Spleen (tissue), 13 donors: ENCODE measurements at places on chromosomes 2 and 18. TPM values are rescaled to one million over a fixed set of nuclear protein-coding genes. Genes with fewer than 3 reads are reported as not detected.

DNA sequence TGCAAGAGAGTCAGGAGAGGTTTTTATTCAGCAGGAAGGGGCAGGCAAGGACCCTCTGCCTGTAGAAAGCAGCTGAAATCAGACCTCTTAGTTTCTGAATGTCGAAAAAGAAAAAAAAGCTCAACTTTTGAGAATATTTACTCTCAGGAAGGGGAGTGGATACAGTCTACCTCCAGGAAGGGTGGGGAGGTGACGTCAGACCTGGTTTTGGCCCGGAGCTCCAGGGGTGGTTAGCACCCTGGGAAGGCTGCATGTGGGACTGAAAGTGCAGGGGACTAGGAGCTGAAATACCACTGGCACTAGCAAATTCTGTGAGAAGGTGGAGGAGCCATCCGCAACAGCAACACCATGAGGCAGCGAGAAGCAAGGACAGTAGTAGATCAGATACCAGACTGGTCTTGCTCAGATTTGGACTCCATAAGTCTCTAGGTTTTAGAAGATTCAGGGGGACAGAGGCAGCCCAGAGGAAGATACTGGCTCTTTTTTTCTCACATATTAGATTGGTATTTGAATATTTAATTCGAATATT, 19.8 kb downstream of the MC2R start:
- no peaks in the 10 kb centered on the region for H3K4me1 ChIP-seq
- no peaks in the 10 kb centered on the region for H3K36me3 ChIP-seq
- no peak overlapping the region for H3K27ac ChIP-seq
- DNase-seq = no peak
- no peak overlapping the region for H3K4me3 ChIP-seq

PLEK gene
- 136 TPM for total RNA-seq

DNA sequence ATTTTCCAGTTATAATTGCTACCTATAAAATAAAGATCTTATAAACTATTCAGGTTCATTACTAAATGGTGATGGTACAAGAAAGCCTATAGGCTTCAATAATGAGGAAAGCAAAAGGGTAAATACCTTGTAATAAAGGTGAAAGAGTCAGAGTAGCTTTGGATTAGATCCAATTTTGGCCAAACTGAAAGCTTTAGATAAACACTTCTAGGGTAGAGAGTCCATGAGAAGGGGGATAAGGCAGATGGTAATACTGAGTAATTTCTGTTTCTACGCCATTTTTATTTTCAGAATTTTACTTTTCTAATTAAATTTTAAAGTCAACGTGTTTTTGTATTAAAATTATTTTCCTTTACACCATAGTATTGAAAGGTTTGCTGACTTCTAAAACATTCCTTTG, 9.4 kb downstream of the CASP8 start:
- H3K4me1 ChIP-seq = peaks cover 4% of the 10 kb centered on the region
- no peak overlapping the region for H3K4me3 ChIP-seq
- no peaks in the 10 kb centered on the region for H3K27me3 ChIP-seq
- DNase-seq = no peak
- no peak overlapping the region for H3K27ac ChIP-seq

- no peak overlapping the region for H3K4me3 ChIP-seq
- H3K27me3 ChIP-seq = peaks cover 26% of the 10 kb centered on the region
- H3K27ac ChIP-seq = no peak overlapping the region
- H3K36me3 ChIP-seq = no peaks in the 10 kb centered on the region
- no peak for DNase-seq
Observed at GRCh38 chr2:175403599-175404221, 222.2 kb upstream of the ATP5MC3 start.

- no peaks in the 10 kb centered on the region for H3K27me3 ChIP-seq
- H3K36me3 ChIP-seq = no peaks in the 10 kb centered on the region
- H3K4me1 ChIP-seq = no peaks in the 10 kb centered on the region
Observed at GRCh38 chr2:148298196-148298595, 277.3 kb downstream of the MBD5 start.

GTF2A1L gene
- 0.70 TPM for total RNA-seq

LYPD6 gene
- 1.0 TPM for total RNA-seq

GRCh38 chr2:161842736-161843433, 218.7 kb downstream of the SLC4A10 start:
- H3K4me1 ChIP-seq = no peaks in the 10 kb centered on the region
- no peaks in the 10 kb centered on the region for H3K27me3 ChIP-seq
- H3K36me3 ChIP-seq = no peaks in the 10 kb centered on the region
- DNase-seq = no peak

- no peak overlapping the region for H3K27ac ChIP-seq
- no peaks in the 10 kb centered on the region for H3K36me3 ChIP-seq
- peaks cover 15% of the 10 kb centered on the region for H3K4me1 ChIP-seq
- H3K4me3 ChIP-seq = no peak overlapping the region
Observed at GRCh38 chr2:49002750-49003149, 151.6 kb downstream of the FSHR start.

DNA sequence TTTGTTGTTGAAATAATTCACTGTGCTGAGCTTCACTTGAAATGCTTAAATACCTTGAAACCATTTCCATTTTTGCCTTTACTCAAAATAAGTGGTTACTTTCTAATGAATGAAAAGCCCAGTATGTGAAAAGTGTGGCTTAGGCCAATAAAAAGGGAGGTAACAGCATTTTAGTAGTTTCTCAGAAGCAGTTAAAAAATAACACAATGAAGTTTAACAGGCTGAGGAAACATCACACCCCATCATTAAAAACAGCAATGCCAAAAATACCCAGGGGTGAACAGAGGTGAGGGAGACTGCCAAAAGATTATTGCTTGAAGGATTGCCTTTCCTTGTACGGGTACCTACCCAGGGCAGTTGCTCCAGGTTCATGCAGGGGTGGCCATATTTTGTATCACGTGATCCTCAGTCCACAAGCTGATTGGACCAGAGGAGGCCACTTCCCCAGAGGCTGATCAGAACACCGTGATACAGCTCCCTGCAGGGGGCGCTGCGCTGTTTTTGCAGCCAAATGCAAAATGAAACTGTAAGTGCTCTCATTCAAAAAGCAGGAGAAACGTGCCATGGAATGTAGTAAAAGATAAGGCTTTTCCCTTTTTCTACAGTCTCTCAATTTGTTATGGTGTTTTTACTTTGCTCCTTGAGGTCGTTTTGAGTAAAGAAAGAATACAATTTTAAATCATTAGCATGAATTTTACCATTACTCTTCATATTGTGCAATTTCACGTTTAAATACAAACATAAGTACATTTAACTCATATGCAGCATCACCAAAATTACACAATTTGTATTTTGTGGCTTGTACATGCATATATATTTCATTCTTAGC, 70.2 kb upstream of the SH3BP4 start:
- no peaks in the 10 kb centered on the region for H3K4me1 ChIP-seq
- H3K27ac ChIP-seq = peak overlapping the region; percentile 13
- no peaks in the 10 kb centered on the region for H3K27me3 ChIP-seq
- DNase-seq = no peak

GRCh38 chr2:19617257-19617848, 258.9 kb upstream of the OSR1 start:
- no peaks in the 10 kb centered on the region for H3K36me3 ChIP-seq
- no peaks in the 10 kb centered on the region for H3K27me3 ChIP-seq
- no peak overlapping the region for H3K27ac ChIP-seq
- DNase-seq = no peak

GRCh38 chr2:196230061-196230854, 58.9 kb upstream of the STK17B start:
- peaks cover 63% of the 10 kb centered on the region for H3K4me1 ChIP-seq
- no peaks in the 10 kb centered on the region for H3K27me3 ChIP-seq
- H3K4me3 ChIP-seq = no peak overlapping the region

SFTPB gene
- total RNA-seq = not detected

DNA sequence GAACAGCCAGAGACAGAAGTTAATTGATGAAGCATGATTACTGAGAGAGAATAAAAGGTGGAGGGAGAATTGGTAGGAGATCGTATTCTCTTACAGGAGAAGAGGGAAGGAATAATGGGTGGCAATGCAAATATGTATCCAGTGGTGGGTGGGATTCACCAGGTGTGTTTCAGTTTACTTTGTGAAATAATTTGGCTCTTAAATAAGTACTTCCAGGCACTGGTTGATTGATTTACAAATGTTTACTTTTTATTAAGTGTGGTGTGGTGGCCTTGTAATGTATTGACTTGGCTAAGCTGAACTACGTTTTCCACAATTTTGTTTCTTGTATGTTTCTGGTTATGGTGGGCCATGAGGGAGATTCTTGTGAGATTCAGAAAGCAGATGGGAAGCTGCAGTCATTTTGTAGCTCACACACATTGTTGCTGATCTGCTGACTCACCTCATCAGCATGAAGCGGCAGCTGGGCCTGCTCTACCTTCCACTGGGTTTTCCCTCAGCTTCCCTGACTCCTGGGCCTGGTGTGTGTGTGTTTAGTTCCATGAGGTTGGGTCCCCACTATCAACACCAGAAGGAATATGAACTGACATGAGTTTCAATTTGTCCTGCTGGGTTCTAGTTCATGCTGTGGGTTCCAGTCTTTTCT, 32.6 kb downstream of the MYL12B start:
- H3K36me3 ChIP-seq = no peaks in the 10 kb centered on the region
- no peak overlapping the region for H3K27ac ChIP-seq
- H3K4me3 ChIP-seq = no peak overlapping the region
- no peak for DNase-seq

DNA sequence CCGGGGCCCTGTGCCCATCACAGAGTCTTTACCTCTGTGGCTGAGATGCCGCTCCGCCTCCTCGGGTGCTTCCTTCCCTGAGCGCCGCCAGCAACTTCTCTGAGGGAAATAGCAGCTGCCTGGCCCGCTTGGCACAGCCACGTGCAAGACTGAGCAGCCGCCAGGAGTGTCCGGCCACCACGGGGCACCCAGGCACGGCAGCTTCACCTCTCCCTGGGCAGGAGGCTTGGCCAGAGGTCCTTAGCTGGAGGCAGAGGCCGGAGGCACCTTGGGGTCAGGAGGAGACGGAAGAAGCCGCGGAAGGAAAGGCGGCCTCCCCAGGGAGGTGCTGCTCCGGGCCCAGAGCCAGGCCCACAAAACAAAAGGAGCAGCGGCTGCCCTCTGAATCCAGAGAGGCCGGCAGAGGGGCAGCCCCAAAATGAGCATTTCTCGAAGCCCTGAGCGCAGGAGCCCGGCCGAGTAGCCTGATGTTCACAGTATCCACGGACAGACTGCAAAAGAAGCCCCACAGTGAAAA, 6.0 kb upstream of the LIMS2 start:
- DNase-seq = peak; percentile 82
- peaks cover 39% of the 10 kb centered on the region for H3K4me1 ChIP-seq
- H3K36me3 ChIP-seq = no peaks in the 10 kb centered on the region
- no peak overlapping the region for H3K4me3 ChIP-seq
- peak overlapping the region; percentile 25 for H3K27ac ChIP-seq

CYP20A1 gene
- total RNA-seq = 28.1 TPM

- no peak overlapping the region for H3K27ac ChIP-seq
- DNase-seq = no peak
- no peaks in the 10 kb centered on the region for H3K36me3 ChIP-seq
Observed at GRCh38 chr2:213187386-213187785, 36.0 kb upstream of the IKZF2 start.

L3MBTL4 gene
- 12.3 TPM for total RNA-seq

- DNase-seq = no peak
- H3K27me3 ChIP-seq = no peaks in the 10 kb centered on the region
- H3K4me1 ChIP-seq = no peaks in the 10 kb centered on the region
- H3K27ac ChIP-seq = no peak overlapping the region
Observed at GRCh38 chr2:187774551-187775071, 220.4 kb upstream of the TFPI start.

DNA sequence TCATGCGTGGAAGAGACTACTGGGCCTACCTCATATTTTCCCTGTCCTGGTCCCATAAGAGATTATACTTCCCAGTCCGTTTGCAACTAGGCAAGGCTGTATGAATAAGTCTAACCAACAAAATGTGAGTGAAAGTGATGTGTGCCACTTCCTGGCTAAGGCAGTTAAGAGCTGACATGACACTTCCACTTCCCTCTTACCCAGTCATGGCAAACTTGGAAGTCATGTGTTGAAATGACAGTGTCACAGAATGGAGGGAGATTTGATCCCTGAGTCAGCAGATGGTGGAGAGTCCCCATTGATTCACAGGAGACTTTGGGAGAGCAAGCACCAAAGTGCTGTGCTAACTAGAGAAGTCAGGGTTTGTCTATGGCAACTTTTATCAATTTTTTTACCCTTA, 36.4 kb downstream of the TACR1 start:
- H3K27ac ChIP-seq = no peak overlapping the region
- no peaks in the 10 kb centered on the region for H3K36me3 ChIP-seq
- H3K27me3 ChIP-seq = no peaks in the 10 kb centered on the region
- no peaks in the 10 kb centered on the region for H3K4me1 ChIP-seq

- no peaks in the 10 kb centered on the region for H3K27me3 ChIP-seq
- H3K4me1 ChIP-seq = no peaks in the 10 kb centered on the region
- no peak overlapping the region for H3K4me3 ChIP-seq
- H3K36me3 ChIP-seq = no peaks in the 10 kb centered on the region
Observed at GRCh38 chr2:98869272-98869641, 66.8 kb downstream of the CRACDL start.

- peaks cover 93% of the 10 kb centered on the region for H3K36me3 ChIP-seq
- no peak for DNase-seq
- H3K27ac ChIP-seq = no peak overlapping the region
- no peaks in the 10 kb centered on the region for H3K4me1 ChIP-seq
- no peak overlapping the region for H3K4me3 ChIP-seq
Observed at GRCh38 chr18:58723810-58724602, 52.7 kb downstream of the MALT1 start.

GRCh38 chr18:43180814-43181213, 65.3 kb upstream of the RIT2 start:
- no peak for DNase-seq
- no peaks in the 10 kb centered on the region for H3K27me3 ChIP-seq
- H3K36me3 ChIP-seq = no peaks in the 10 kb centered on the region
- H3K27ac ChIP-seq = no peak overlapping the region
- no peaks in the 10 kb centered on the region for H3K4me1 ChIP-seq

DNA sequence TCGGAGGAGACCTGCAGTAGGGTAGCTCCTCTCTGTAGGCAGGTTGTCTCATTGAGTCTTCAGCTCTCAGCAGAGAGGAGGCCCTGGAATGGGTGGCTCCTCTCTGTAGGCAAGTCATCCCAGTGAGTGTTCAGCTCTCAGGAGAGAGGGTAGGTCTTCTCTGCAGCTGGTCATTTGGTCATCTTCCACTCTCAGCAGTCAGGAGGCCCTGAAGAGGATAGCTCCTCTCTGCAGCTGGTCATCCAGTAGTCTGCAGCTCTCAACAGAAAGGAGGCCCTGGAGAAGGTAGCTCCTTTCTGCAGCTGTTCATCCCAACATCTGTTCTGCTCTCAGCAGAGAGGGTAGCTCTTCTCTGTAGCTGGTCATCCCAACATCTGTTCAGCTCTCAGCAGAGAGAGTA, 26.0 kb upstream of the RUFY4 start:
- H3K36me3 ChIP-seq = no peaks in the 10 kb centered on the region
- H3K27me3 ChIP-seq = no peaks in the 10 kb centered on the region
- H3K4me3 ChIP-seq = no peak overlapping the region
- no peak for DNase-seq
- H3K4me1 ChIP-seq = peaks cover 13% of the 10 kb centered on the region

GRCh38 chr2:127067620-127068350, 39.2 kb downstream of the BIN1 start:
- no peaks in the 10 kb centered on the region for H3K27me3 ChIP-seq
- H3K36me3 ChIP-seq = peaks cover 88% of the 10 kb centered on the region
- H3K4me1 ChIP-seq = peaks cover 99% of the 10 kb centered on the region
- H3K4me3 ChIP-seq = no peak overlapping the region
- DNase-seq = peak; percentile 90
- H3K27ac ChIP-seq = peak overlapping the region; percentile 31
